Peyer's patch (tissue), 4 donors: ENCODE measurements at places on chromosomes 12 and 14. TPM values are rescaled to one million over a fixed set of nuclear protein-coding genes. Genes with fewer than 3 reads are reported as not detected.

DNA sequence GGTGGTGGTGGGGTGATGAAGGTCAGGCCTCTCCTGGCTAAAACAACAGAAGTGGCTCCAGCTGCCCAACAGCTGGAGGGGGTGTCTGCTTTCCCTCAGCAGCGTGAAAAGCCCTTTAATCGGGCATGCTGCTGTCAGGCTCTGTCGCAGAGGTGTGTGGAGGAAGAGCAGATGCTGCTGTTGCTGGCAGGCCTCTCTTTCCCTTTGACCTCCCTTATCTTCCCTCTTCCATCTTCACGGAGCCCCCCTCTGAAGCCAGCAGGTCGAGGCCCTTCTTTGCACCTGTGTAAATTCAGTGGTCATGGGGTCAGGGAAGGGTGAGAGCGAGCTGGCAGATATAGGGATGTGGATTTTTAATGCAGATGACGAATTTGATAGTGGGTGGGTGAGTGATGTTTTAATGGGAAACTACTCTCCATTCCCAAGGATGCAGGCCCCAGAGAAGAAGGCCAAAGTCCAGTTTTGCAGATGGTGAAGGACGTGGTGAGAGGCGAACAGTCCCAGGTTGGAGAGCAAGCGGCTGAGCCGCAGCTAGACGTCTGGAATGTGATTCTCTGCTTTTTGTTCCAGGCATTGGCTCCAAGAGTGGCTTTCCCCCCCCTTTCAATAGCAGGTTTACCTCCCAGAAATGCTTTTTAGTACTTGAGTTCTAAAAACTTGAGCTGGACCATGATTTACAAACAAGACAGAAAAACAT, 64.0 kb downstream of the SMOC1 start:
- H3K4me1 ChIP-seq: no peaks in the 10 kb centered on the region
- H3K27ac ChIP-seq: no peak overlapping the region
- no peak overlapping the region for H3K4me3 ChIP-seq
- H3K36me3 ChIP-seq: no peaks in the 10 kb centered on the region
- H3K27me3 ChIP-seq: no peaks in the 10 kb centered on the region

GRCh38 chr14:81330619-81331122, 69.5 kb downstream of the STON2 start:
- no peak overlapping the region for H3K4me3 ChIP-seq
- H3K4me1 ChIP-seq: no peaks in the 10 kb centered on the region
- H3K27ac ChIP-seq: no peak overlapping the region
- no peaks in the 10 kb centered on the region for H3K27me3 ChIP-seq

DNA sequence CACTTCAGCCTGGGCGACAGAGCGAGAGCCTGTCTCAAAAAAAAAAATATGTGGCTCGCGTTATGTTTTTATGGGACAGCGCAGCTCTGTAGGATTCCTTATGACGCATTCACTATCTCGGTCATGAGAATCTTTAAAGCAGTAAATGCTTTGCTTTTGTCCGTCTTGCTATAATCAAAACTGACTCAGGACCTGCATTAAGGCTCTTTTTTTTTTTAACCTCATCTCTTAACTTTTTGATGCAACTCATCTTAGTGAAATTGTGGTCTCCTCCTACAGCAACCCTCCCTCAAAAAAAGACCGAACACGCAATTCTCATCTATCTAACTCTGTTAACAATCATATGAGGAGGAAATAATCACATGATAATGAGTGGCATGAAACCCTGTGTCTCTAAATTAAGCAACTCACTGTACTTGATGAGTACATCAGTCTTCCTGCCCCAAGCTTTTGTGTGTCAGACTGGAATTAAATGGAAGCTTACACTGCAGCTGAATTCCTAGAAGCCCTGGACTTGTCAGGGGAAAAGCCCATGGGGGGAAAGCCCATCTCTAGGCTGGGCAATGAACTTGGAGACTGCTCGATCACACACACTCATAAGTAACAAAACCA, 4.3 kb downstream of the P2RX4 start:
- no peaks in the 10 kb centered on the region for H3K36me3 ChIP-seq
- DNase-seq: no peak
- peak overlapping the region; percentile 95 for H3K27ac ChIP-seq
- H3K27me3 ChIP-seq: no peaks in the 10 kb centered on the region
- H3K4me3 ChIP-seq: peak overlapping the region; percentile 36
- H3K4me1 ChIP-seq: peaks cover 60% of the 10 kb centered on the region

GRCh38 chr14:50432131-50432530, 35.5 kb upstream of the CDKL1 start:
- H3K36me3 ChIP-seq: no peaks in the 10 kb centered on the region
- DNase-seq: no peak
- no peaks in the 10 kb centered on the region for H3K27me3 ChIP-seq

The DRAM1 gene
- total RNA-seq: 3.2 TPM
